ENCODE measurements at places on chromosomes 7 and 10.

GRCh38 chr10:25766687-25767221, 167.3 kb upstream of the MYO3A start:
- DNase-seq: no peak

DNA sequence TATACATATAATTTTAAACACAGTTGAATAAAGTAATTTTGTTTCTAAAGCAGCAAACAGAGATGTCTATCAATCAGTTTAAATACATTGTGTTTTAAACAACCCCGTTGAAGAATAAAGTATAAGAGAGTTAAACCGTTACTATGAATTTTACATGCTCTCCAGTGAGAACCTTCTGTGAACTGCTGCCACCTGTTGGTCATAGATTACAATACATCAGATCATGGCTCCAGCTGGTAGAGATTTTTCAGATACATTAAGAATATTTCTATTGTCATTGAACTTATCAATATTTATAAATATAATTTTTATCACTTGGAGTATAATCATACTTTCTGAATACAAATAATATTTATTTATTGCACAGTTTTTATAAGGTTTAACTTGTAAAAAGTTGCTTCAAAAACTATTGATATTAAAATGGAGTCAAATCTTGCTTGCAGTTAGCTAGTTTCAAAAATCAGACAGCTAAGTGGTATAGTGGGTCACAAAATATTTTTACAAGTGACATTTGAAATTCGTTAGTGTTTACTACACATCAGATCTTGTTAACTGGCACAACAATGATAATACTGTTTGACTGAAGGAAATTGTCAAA, 561.2 kb upstream of the PHF14 start:
- peak; percentile 22 for DNase-seq

DNA sequence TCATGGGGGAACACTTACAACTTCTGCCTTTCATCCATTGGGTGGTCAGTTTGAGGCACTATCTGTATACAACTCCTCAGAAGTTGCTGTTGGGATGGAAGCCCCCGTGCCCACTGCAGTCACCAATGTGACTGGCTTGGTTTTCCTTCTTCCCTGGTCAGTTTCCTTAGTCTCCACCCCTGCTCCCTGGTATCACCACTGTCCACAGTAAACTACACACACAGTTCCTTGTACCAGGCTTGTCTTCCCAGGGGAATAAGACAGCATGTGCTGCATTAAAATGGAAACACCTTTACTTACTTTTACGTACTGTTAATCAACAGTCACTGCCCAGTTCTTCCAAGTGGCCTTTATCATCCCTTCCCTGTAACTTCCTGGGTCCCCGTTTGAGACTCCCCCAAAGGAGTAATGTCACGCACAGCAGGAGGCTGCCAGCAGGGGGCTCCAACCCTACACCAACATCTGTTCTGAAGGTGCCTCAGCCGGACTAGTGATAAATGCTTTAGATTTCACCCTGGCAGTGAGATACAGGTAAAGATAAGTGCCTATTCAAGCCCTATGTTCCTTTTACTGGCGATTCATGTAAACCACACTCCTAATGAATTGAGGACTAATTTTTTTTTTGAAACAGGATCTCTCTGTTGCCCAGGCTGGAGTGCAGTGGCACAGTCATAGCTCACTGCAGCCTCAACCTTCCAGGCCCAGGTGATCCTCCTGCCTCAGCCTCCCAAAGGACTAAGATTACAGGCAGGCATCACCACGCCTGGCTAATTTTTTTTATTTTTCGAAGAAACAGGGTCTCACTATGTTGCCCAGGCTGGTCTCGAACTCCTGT, 45.3 kb upstream of the PIK3AP1 start:
- DNase-seq: peak; percentile 60

- DNase-seq: no peak
Measured at GRCh38 chr10:80477813-80478212, 23.7 kb downstream of the TSPAN14 start.

GRCh38 chr10:12705943-12706342, 295.6 kb downstream of the CCDC3 start:
- DNase-seq: no peak

DNA sequence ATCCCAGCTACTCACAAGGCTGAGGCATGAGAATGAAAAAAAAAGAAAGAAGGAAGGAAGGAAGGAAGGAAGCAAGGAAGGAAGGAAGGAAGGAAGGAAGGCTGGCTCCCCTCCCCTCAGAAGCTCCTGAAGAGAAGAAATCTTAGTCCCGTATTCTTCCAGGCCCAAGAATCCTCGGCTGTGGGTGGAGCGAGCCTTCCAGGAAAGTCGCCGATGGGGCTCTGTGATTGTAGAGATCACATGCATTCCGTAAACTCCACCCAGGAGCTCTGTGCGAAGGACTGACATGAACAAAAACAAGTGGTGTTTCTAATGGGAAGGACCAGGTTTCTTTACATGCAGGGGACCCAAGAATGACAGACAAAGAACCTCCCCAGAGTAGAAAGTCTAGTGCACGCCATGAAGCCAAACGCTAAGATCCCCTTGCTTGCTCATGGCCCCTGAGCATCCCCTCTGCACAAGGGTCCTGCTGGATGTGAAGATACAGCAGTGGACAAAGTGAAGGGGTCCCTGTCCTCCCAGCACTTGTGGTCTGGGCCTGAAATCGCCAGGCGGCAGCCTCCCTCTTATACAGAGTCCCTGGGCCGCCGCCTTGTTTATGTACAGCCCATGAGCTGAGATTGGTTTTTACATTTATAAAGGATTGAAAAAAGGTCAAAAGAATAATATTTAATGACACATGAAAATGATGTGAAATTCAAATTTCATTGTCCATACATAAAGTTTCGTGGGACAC, 25.2 kb downstream of the CNPY1 start:
- no peak for DNase-seq

DNA sequence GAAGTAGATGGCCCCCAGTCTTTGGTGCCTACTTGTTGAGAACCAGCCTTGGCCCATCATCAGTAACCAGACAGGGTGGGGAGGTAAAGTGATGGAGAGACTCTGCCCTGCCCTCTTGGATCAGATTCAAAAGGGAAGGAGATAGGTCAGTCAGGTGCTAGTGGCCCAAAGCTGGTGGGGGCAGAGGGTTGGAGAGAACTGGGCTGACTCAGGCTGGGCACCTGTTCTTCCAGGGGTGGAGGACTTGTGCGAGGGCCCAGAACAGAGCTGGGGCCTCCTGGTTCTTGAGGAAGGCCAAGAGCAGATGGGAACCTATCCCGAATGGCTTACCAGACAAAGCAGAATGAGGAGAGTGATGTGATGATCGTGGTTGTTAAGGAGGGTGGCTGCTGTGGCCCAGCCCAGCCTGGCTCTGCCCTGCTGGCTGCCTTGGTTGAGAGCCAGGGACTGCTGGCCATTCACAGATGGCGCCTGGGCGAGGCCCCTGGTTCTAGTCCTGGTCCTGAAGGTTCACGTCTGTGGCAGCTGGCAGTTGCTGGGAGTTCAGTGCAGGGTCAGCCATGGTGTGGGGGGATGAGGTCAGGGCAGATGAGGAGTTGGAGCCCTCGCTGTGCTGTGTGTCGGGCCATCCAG, 36.6 kb downstream of the PALD1 start:
- no peak for DNase-seq

DNA sequence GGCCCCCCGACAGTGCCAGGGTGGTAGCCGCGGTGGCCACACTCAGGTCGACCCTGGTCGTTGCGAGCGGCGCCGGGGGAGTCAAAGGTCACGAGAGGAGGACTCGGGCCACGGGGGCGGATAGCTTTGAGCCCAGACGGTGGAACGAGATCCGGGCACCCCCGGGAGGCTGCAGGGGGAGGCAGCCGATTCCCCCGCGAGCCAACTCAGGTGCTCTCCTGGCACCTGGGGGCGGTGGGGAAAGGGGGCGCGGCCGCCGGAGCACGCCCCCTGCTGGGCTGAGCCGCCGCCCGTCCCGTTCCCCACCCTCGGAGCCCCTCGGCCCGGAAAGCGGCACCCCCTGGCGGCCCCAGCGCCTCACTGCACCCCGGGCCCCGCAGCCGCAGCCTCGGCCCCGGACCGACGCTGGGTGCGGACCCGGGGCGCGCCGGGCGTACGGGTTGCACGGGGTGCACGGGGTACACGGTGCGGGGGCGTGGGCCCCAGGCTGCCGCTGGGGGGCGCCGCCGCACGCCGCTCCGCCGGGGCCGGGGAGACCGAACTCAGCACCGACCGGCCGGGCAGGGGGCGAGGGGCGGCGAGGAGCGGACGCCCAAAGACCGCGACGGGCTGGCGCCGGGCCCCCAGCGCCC, 521 bp upstream of the NYAP1 start:
- peak; percentile 80 for DNase-seq

DNA sequence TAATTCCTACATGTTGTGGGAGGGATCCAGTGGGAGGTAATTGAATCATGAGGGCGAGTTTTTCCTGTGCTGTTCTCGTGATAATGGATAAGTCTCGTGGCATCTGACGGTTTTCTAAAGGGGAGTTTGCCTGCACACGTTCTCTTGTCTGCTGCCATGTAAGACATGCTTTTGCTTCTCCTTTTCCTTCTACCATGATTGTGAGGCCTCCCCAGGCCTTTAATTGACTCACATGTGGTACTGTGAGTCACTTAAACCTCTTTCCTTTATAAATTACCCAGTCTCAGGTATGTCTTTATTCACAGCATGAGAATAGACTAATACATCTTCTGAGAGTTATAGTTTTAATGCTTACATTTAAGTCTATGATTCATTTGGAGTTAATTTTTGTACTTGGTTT, 22.6 kb upstream of the CPN1 start:
- no peak for DNase-seq

- DNase-seq: no peak
Measured at GRCh38 chr10:124092250-124092859, 1.0 kb downstream of the CHST15 start.

DNA sequence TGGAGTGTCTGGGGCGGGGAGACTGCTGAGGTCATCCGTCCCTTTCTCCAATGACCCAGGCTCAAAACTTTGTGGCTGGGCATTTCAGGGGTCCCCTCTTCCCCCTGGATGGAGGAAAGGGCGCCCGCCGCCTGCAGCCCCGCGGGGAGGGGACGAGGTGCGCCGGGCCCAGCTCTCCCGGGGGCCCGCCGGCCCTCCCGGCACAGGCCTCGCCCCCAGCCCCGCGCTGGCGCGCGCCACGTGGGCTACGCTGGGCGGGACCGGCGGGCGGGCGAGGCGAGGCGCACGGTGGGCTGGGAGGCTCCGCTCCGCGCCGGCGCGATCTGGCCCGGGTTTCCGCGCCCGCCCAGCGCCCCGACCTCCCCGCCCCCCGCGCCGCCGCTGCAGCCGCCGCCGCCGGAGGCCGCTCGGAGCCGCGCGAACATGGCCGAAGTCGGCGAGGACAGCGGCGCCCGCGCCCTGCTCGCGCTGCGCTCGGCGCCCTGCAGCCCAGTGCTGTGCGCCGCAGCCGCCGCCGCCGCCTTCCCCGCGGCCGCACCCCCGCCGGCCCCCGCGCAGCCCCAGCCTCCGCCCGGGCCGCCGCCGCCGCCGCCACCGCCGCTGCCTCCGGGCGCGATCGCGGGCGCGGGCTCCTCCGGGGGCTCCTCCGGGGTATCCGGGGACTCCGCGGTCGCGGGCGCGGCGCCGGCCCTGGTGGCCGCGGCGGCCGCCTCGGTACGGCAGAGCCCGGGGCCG, at the start of gene FOXK1:
Gene FOXK1, plus strand, starts transcription at position 410 of the 735 bp plus-strand sequence. Its CDS starts 14 bp downstream, at position 424.
- peak; percentile 90 for DNase-seq

GRCh38 chr10:35843524-35844181, 201.6 kb upstream of the FZD8 start:
- no peak for DNase-seq

DNA sequence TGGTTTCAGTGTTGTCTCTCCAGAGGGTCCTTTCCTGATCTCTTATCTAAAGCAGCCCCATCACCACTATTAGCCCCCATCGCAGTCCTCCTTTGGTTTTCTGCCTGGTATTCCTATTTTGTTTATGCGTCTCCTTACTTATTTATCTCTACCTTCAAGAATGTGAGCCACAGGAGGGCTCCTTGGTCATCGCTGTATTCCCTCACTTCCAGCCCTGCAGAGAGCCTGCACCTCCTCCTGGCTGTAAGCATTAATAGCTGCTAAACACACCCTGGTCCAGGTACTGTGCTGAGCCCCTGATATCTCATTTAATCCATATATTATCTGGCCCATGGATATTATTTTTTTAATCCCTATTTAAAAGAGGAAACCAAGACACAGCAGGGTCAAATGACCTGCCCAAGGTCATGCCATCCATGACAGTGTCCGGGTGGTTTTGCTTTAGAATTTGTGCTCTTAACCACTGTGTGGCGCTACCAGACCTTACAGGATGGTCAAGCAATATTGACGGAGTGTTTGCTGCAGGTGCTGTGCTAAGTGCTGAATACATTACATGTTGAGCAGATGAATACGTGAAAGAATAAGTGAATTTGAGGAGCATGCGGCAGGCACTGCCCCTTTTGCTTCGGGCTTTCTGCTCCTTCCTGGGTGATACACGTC, 227.2 kb downstream of the ADAM12 start:
- no peak for DNase-seq

DNA sequence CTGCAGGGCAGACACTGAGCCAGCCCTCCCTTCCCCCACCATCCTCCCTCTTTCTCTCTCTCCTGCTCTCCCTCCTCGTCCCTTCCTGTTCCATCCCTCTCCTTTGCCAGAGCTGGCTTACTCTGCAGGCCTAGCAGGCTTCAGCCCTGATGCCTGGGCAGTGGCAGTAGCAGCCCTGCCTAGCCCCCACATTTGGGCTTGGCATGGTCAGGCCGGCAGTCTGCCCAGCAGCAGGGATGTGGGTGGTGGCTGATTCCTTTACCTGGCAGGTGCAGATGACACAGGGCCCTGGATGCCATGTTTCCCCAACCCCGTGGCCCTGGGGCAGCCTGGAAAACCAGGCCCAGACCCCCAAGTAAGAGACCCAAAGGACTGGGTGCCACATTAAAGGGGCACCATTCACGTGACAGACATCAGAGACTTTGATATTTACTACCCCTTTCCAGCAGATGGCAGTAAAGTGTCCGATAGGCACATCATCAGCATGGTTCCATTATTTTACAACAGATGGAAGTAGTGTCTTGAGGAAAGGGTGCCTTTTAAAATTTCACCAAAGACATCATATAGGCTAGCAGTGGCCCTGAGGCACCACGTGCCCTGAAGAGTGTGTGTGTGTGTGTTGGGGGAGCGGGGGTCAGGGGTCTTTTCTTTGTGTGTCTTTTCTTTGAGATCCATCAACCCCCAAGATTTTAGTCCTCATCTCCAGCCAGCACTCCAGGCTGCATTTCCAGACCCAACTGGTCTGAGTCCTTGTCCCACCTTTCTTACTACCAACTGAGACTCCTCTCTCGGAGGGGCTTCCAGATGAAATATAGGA, 5.9 kb downstream of the KCP start:
- peak; percentile 37 for DNase-seq

GRCh38 chr7:100692578-100692961, 1.5 kb downstream of the GIGYF1 start:
- DNase-seq: no peak

Data from posterior cingulate gyrus (tissue), 11 donors.